ENCODE measurements at places on chromosomes 2 and 18.
A peak's percentile ranks its signal among the peaks of the same experiment; 100 is the strongest.

- no peak for DNase-seq
Measured at GRCh38 chr18:77668219-77668618, 418.6 kb downstream of the GALR1 start.

- DNase-seq: no peak
Measured at GRCh38 chr2:1563943-1564891, 151.0 kb downstream of the TPO start.

GRCh38 chr2:240208096-240208495, 67.6 kb upstream of the OTOS start:
- DNase-seq: no peak

GRCh38 chr18:4060427-4061281, 394.5 kb downstream of the DLGAP1 start:
- DNase-seq: no peak

- no peak for DNase-seq
Measured at GRCh38 chr2:190843890-190844699, 36.5 kb upstream of the GLS start.

DNA sequence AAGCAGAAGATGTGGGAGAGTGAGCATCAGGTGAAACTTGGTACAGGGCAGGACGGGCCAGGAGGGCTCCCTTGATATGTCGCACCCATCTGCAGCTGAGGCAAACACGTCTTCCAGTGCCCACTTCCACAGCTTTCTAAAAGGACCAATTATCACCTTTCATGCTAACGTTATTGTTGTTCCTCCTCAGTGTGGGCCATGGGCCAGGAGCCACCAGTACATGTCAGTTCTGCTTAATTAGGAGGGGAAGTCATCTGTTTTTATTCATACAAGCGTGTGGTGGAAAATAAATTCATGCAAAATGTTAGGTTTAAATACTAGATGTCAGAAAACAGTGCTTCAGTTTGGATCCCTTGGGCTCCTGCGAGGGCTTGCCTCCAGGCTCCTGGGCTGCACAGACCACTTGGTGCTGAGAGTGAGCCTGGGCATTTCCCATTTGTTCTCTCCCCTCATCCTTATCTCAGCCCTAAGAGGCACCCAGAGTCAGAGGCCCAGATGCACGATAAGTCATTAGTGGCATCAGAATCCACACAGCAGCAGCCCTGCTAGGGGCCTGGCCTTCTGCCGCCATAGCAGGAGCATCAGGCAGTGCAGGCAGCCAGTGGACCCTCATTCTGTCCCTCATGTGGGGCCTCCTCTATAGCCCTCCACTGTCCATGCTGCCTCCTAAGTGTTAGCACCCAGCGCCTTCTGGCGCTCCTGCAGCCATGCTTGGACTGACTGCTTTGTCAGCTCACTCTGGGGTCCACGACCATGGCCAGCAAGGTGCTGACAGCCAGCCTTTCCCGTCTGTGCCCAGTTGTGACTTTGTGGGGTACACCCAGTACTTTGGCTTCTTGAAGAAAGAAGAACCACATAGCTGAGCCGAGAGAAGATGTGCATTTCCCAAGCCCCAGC, 539.8 kb upstream of the RAB6C start:
- DNase-seq: no peak

GRCh38 chr2:1450915-1451314, 37.7 kb downstream of the TPO start:
- no peak for DNase-seq

DNA sequence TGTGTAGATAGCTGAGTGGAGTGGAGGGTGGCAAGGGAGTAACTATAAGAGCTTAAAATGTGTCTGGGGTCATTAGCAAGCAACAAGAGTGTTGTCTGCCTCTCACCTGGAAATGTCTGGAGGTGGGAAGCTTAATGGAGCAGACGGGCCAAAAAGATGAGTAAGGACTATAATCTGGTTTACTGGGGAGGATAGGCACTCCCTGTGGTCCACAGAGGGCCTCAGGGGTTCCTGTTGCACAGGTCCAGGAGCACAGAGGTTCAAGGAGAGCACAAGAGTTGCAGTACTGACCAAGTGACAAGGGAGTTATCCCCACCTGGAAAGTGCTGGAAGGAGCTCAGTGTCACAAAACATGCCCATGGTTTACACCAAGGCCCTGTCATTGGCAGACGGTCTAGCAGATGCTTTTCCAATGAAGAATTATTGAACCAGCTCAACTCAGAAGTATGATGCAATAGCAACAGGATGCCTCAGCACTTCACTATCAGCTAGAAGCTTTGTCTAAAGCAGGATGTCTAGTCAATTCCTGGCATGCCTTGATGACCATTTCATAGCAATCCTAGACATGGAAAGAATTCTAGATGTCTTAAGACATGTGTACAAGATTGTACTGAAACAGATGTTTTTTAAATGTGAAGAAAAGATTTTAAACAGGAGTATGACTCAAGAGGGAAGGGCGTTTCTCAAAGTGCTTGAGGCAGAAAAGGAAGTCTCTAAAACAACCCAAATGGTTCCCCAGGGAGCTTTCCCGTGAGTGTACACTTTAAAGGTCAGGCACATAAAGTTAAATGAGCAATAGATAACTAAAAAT, 62.9 kb upstream of the SERPINE2 start:
- no peak for DNase-seq

DNA sequence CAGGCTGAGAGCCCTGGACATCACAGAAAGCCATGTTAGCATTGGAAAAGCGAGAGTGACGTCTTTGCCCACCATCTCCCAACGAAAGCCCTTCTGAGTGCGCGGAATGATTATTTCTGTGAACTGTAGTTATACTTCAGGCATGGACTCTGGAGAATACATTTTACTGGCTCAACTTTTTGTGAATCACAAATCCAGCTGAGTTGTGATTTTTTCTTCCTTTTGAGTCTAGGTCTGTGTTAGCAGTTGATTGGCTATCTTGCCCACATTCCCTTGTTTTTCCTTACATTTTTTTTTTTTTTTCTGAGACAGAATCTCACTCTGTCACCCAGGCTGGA, 183.1 kb downstream of the INO80D start:
- DNase-seq: no peak

- peak; percentile 16 for DNase-seq
Measured at GRCh38 chr2:86396291-86396785, 44.8 kb upstream of the KDM3A start.

- DNase-seq: no peak
Measured at GRCh38 chr18:21763846-21764646, 23.5 kb downstream of the MIB1 start.

DNA sequence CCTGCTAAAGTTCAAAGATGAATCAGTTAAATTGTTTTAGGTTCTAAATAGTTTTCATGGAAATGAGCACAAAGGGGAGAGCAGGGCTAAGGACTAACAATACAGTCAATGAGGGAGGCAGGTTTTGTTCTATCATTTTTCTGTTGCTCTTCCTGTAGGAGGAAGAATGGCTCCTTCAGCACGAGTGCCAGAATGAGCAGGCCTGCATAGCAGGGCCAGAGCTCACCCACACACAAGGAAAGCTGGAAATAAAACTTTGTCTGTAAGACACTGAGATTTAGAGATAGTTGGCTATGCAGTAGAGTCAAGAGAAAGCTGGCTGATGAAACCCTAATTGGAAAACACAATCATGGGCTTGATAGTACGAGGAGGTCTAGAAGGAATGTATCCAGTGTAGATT, 313.3 kb downstream of the MBD2 start:
- DNase-seq: no peak

DNA sequence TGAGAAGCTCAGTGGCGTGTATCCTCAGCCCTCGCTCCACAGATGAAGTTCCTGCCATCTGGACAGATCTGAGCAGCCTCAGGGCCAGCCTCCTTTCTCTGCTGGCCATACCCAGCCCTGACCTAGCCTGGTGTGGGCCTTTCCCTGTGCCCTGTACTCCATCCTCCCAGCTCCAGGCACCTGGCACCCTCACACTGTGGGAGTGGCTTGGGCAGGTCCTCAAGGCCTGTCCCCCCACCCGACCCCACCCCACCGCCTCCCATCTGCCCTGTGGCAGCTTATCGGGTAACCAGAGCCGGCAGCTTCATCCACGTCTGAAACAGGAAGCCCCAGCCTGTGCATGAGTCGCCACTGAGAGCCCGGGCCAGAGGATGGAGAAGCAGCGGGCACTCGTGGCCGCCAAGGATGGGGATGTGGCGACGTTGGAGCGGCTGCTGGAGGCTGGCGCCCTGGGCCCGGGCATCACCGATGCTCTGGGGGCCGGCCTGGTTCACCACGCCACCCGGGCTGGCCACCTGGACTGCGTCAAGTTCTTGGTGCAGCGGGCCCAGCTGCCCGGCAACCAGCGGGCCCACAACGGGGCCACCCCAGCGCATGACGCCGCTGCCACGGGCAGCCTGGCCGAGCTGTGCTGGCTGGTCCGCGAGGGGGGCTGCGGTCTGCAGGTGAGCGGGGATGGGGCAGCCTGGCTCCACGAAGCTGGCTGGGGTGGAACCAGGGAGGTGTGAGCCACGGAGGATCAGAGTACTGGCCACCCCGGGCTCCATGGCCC, at the start of gene ESPNL:
Gene ESPNL (plus strand): TSS at position 292 of the 772 bp plus-strand sequence. CDS start 80 bp downstream, at position 372.
- no peak for DNase-seq

DNA sequence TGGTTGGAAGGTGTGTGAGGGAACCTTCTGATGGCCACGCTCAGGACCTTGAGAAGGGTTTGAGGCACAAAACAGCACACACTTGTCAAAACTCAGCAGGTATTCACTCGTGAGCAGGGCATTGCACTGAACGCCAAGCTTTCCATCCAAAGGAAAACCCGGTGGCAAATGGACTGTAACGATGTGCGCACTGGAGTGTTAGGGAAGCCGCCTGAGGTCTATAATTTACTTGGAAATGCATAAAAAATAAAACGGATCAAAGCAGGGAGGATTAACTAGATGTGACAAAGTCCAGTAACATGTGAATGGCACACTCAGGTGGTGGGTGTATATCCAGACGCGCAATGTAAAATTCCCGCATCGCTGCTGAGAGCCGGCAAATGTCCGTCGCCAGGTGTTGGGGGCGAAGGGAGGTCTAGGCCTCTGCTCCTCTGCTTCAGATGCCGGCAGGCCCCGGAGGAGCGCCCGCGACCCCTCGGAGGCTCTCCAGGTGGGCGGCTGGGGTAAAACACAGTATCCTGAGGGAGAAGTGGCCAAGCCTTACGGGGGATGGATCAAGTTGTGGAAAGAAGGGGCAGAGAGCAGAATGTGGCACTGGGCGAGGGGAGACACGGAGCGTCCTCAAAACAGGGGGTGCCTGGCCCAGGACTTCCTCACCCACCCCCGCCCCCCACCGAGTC, 15.3 kb downstream of the HES6 start:
- DNase-seq: no peak

DNA sequence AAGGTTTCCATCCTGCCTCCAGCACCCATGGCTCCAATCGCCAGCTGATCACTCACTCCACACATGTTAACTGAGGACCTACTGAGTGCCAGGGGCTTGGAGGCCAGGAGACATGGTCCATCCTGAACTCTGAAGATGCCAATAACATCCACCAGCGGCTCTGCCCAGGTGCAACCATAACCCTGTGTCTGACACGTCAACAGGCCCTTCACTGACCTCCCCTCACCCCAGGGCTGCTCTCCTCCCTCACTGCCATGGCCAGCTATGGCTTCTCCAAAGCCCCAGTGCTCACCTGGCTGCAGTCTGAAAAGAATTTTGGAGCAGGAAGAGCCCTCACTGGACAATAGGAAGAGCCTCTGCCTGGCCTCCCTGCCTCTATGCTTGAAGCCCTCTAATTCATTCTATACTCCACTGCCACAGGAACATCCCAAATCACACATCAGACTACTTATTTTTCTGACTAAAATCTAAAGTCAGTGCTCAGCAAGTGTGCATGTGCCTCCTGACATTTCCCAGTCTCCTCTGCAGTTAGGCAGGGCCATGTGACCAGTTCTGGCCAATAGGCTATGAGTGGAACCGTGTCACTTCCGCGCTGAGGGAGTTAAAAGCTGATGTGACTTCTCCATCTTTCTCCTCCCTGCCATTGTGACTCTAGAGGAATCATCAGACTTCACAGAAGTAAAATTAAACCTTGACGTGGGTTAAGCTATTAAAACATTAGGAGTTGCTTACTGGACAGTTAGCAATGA, 37.2 kb downstream of the ZBTB7C start:
- no peak for DNase-seq

DNA sequence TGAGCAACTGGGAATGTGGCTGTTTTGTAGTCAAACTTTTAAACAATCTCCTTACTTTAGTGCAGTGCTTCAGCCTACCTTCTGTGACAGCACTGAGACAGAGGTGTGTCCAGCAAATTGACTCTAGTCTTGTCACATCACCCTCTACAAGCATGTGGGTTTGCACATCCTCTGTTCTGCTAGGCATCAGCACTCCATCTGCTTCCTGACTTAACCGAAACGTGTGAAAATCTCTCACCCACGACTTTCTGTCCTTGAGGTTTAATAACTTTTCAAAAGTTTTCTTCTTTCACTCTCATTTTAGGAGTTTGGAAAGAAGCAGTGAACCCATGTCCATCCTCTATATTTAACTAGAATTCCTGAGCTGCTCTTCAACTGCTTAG, 42.6 kb downstream of the TTR start:
- no peak for DNase-seq

GRCh38 chr2:213086050-213086449, 65.4 kb downstream of the IKZF2 start:
- DNase-seq: no peak

GRCh38 chr2:159706385-159706980, 5.8 kb upstream of the MARCHF7 start:
- DNase-seq: no peak

DNA sequence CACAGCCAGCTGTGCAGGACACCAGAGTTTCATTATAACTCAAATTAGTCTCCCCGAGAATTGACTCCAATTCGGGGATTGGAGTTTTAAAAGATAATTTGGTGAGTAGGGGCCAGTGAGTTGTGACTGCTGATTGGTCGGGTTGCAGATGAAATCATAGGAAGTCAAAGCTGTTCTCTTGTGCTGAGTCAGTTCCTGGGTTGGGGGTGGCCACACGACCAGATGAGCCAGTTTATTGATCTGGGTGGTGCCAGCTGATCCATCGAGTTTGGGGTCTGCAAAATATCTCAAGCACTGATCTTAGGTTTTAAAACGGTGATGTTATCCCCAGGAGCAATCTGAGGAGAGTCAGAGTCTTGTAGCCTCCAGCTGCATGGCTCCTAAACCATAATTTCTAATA, 82.7 kb upstream of the SLC66A3 start:
- DNase-seq: no peak

- no peak for DNase-seq
Measured at GRCh38 chr2:121816797-121817196, 61.3 kb downstream of the TSN start.

DNA sequence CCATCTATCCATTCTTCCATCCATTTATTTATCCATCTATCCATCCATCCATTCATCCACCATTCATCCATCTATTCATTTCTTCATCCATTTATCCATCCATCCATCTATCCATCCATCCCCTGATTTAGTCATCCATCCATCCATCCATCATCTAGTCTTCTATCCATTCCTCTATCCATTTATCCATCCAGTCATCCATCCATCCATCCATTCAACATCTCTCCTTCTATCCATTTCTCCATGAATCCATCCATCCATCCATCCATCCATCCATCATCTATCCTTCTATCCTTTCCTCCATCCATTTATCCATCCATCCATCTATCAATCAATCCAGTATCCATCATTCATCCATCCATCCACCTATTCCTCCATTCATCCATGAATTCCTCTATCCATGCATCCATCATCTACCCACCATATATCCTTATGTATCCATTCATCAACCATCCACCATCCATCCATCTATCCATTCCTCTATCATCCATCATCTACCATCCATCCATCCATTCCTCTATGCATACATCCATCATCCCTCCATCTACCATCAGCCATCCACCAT, 185.0 kb downstream of the CELF4 start:
- DNase-seq: no peak

Data from anterior cingulate cortex (tissue), 58 donors.